ENCODE measurements at places on chromosomes 5 and 9.

- no peak for DNase-seq
Observed at GRCh38 chr5:31757806-31758205, 118.9 kb downstream of the PDZD2 start.

DNA sequence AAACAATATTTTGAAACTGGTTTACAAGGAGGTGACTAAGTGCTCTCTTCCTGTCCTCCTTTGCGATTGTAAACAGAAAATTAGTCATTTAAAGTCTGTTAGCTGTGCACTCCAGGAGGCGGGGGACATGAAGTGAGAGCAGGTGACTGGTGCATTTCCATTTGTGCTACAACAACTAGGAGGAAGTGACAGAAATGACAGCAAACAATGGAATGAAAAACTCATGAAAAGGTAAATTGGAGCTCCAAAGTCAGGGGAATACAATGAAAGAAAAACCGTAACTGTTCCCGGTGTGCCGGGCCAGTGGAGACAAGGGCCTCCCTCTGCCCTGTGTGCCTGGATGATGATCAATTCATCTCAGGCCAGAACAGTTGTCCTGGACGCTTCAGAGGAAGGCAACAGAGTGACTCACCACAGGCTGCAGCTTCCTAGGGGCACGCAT, 439.9 kb downstream of the GADD45G start:
- no peak for DNase-seq

DNA sequence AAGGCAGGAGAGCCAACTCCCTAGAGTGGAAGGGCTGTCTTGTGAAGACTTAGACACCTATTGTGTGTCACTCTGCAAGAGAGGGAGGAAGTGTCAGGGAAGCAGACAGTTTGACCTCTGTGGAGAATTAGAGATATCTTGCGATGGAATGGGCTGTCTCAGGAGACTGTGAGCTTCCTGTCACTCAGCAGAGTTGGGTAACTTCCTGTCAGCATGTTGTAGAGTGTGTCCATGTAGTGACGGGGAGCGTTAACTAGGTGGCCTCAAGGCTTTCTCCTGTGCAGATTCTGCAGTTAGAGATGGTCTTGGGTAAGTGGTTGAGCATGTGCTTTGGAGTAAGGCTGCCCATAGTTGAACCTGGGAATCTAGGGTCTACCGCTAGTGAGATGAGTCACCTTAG, 136.5 kb downstream of the KIF4B start:
- DNase-seq: no peak

DNA sequence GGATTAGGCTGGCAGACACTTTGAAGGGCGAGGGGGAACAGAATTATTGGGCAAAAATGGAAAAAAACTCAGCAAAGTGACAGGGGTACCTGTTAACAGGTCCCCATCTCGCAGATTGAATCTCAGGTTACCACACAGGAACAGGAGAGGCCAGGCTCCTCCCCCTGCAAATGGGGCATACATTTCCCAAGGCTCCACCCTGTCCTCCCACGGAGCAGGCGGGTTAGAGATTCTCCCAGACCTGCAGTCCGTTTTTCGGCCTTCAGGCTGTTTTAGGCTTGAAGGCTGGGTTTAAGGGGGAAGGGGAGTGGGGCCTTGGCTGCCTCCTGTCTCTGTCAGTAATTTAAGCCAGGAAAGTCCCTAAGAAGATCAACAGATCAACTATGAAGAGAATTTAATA, 42.7 kb downstream of the LRRC70 start:
- no peak for DNase-seq

GRCh38 chr5:77483682-77484081, 8.4 kb downstream of the WDR41 start:
- no peak for DNase-seq

DNA sequence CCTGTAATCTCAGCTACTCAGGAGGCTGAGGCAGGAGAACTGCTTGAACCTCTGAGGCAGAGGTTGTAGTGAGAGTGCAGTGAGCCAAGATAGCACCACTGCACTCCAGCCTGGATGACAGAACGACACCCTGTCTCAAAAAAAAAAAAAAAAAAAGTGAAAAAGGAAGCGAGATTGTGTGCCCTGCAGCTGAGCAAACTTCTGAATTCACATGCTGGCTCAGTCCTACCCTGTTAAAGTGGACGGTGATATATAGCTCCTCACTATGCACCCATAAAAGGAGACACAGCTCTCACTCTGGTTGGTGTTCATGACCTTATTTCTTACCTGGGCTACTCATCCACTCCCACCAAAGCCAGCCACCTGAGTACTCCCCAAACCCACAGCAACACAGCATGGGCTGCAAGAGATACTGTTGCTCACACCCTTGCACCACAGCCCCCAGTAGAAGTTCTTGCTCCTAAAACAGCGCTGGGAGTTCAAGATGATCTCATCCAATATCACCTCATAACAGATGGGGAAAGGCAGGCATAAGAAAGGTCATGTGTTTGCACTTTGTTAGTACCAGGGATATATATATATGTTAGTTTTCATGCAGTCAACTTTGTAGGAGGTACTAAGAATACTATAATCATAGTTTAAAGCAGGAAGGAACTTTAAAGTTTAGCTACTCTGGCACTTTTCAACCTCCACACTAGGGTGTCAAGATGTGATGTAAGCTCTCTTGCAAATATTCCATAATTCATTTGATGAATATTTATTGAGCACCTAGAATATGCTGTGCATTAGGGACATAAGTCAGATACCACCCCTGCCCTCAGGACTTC, 4.0 kb downstream of the TTLL11 start:
- no peak for DNase-seq

DNA sequence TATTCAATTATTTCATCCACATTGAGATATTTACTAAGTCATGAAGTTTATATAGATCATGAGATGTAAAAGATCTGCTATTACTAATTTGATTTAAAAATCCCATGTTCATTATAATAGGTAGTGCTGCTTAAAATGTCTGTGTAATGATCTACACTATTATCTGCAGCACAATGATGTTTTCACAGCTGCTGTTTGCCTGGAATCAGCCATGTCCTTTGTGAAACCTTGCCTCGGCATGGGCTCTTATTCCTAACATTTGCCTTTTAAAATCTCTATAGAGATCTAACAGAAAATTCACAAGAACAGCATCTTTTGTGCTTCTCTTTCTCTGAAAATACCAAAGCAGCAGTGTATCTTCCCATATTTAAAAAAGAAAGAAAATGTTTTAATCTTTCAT, 444.6 kb downstream of the PTPRD start:
- DNase-seq: no peak

- no peak for DNase-seq
Observed at GRCh38 chr5:127941646-127942045, 141.9 kb upstream of the SLC12A2 start.

- peak; percentile 11 for DNase-seq
Observed at GRCh38 chr9:90915693-90916092, 114.1 kb downstream of the SYK start.

DNA sequence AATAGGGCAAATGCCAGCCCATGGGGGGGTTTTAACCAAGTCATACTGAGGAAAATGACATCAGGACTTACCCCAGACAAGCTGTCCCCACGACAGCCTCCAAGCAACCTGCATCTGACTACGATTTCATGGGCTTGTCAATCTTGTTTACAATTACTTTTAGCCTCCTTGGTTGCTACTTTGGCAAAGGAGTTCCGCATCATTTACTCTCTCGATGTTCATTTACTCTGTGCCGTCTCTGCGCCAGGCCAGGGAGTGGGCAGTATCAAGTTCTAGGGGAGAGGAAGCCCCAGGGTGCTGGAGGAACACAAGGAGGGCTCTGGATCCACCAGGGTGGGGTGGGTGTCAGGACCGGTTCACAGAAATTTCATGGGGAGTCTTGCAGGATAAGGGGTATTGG, 23.9 kb downstream of the PTPN3 start:
- DNase-seq: no peak

GRCh38 chr5:81971111-81971711, 612 bp upstream of the ATG10 start:
- peak; percentile 52 for DNase-seq

DNA sequence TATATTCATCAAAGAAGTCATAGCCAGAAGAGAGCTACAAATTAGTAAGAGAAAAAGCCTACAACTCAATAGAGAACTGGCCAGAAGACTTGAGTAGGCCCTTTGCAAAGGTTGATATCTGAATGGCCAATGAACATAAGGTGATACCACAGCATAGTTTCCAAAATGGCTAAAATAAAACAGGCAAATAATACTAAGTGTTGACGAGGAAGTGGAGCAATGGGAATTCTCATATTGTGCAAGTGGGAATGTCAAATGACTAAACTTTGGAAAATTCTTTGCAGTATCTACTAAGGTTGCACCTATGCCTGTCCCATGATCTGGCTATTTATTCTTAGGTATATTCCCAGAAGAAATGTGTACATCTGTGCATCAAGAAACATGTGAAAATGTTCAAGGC, 48.3 kb downstream of the BOD1 start:
- no peak for DNase-seq

GRCh38 chr5:69288688-69289087, 43.9 kb downstream of the CCDC125 start:
- no peak for DNase-seq

DNA sequence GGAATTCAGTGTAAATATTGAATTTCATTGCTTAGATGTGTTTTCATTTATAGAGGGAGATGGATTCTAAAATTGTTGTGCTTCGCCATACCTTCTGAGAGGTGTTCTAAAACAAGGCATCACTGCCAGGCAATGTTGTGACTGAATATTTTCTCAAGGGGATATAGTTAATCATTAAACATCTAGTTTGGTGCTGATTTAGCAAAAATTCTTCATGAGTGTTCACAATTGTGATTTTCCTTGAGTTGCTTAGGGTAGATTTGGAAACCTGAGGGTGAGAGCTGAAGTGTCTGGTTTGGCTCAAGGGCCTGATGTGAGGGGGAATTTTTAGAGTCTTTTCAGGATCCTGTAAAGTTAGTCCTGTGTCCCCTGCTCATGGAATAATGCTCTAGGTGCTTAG, 104.5 kb downstream of the MAT2B start:
- no peak for DNase-seq

- DNase-seq: peak; percentile 80
Observed at GRCh38 chr5:76542887-76543690, 80.1 kb downstream of the F2RL2 start.

GRCh38 chr5:3121813-3122212, 370.3 kb upstream of the IRX2 start:
- no peak for DNase-seq

DNA sequence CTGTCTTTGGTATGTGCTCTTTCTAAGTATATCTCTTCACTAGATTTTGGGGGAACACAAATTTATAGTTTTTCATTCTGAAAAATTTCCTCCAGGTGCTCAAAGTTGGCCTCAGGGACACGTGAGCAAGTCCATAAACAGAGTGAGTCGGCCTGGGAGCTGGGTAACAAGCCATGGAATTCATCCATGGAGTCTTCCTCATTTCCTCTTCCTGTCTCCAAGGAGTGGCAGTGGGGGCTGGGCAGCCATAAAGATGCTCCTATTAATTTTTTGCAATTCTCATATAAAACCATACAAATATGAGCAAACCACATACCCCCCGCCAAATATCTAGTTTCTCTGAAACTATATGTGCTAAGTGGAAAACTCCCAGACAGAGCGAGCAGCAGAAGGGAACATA, 136.6 kb upstream of the OTULINL start:
- DNase-seq: no peak

DNA sequence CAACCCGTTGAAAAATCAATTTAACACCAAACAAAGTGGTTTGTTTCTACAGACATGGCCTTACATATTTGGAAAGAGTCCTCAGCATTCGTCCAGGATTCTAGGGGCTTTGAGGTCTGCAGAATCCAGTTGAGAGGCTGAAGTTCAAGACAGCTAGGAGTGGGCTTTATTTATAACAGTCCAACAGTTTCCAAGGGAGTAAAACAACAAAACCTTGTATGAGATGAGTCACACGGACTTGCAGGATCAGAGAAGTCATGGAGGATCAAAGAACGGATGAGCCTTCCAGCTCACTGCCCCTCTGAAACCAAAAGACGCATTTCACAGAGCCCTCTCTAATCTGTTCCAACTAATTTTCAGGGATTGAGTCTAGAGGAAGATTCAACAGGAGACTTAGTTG, 11.1 kb upstream of the ESM1 start:
- DNase-seq: no peak

GRCh38 chr5:142079306-142079721, 29.3 kb upstream of the NDFIP1 start:
- no peak for DNase-seq

GRCh38 chr5:163506095-163506457, 657 bp downstream of the MAT2B start:
- DNase-seq: peak; percentile 71

DNA sequence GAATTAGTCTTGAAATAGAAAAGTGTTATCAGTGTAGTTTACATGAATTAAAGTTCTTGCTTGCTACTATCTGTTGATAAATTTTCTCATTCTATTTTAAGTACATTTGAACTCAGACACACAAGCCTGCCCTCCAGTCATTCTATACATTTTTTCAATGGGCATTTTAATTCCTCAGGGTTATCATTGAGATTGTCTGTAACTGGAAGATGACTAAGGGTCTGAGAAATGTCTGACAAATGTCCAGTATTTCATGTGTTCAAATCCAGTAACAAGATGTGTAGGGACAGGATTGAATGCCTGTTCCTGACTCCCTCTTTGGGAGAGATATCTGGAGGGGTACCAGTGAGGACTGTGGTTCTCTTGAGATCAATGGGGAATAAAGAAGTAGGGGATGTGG, 223.9 kb upstream of the ADAMTSL1 start:
- DNase-seq: no peak

GRCh38 chr9:79592726-79593493, 21.1 kb downstream of the TLE4 start:
- DNase-seq: no peak

- DNase-seq: no peak
Observed at GRCh38 chr5:140041492-140042392, 1.4 kb downstream of the NRG2 start.

DNA sequence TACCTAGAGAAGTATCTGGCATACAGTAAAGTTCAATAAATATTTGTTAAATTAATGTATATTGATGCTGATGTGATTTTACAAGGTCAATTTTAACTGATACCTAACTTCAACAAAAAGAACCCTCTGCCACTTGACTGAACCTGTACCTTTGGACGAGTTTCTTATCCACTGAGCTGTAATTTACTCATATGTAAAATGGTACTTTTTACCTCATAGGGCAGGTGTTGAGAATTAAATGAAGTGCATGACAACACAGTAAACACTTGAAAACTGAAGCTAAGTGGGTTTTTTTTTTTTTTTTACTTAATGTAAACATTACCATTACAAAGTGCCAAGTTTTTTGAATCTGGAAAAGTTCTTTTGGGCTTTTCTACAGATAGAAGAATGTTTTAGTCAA, 15.4 kb downstream of the NIPSNAP3B start:
- DNase-seq: no peak

GRCh38 chr9:25857147-25857546, 178.9 kb upstream of the TUSC1 start:
- no peak for DNase-seq

DNA sequence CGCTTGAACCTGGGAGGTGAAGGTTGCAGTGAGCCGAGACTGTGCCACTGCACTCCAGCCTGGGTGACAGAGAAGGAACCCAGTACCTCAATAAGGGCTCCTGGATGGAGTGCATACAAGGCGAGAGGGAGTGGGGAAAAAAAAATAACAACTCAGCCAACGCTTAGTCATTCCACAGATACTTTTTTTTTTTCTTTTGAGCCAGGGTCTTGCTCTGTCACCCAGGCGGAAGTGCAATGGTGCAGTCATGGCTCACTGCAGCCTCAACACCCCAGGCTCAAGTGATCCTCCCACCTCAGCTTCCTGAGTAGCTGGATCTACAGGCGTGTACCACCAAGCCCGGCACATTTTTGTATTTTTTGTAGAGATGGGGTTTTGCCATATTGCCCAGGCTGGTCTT, 59.5 kb upstream of the GGTA1 start:
- DNase-seq: no peak
